ENCODE measurements at places on chromosomes 4 and X.

- no peak for DNase-seq
Observed at GRCh38 chrX:155715141-155715540, 102.4 kb upstream of the TMLHE start.

GRCh38 chrX:69264158-69264581 is 98.9 kb upstream of the PJA1 start:
- DNase-seq = no peak

- DNase-seq = no peak
Observed at GRCh38 chr4:61198686-61199085, 1.4 kb upstream of the ADGRL3 start.

DNA sequence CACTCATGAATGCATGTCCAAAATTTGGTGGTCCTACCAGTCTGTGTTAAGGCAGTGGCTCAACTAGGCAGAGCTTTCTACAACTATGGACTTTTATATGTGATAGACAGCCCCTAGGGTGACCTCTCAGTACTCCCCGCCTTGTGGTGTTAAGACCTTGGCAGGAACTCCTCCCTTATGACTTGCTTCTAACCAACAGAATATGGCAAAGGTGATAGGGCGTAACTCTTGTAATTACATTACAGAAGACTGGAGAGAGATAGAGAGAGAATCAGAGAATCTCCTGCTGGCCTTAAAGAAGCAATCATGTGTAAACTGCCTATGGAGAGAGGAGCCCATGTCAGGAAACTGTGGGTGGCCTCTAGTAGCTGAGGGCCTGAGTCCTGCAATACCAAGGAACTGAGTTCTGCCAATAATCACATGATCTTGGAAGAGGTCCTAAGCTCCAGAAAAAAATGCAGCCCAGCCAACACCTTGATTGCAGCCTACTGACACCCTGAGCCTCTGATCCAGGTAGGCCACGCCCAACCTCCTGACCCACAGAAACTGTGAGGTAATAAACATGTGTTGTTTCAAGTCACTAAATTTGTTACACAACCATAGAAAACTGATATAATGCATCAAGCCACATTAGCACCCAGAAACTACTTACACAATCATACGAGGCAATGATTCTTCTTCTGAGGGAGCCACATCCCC is 68.9 kb downstream of the INPP4B start:
- no peak for DNase-seq

DNA sequence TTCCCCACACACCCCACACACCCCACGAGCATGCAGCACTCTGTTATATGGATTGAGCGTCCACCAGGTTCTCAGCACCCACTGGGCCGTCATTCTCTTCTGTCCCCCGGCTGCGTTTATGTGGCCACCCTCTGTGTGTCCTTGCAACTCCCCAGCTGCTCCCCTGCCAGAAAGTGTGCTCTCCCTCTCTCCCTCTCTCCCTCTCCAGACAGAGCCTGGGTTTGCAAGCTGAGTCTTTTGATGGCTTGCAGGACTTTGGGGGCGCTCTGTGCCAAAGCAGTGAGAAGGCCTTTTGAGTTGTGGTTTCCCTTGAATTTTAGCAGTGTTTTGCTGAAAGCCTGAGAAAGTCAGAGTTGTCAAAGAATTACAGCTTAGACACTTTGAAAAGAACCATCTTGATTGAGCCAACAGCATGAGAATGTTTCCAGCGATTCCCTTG is 173.5 kb downstream of the DCLK2 start:
- peak; percentile 41 for DNase-seq

- DNase-seq = no peak
Observed at GRCh38 chrX:31128855-31129254, 57.0 kb upstream of the FTHL17 start.

- no peak for DNase-seq
Observed at GRCh38 chr4:62627141-62627540, 1427.0 kb downstream of the ADGRL3 start.

- peak; percentile 73 for DNase-seq
Observed at GRCh38 chr4:150150629-150151062, 72.4 kb downstream of the DCLK2 start.

DNA sequence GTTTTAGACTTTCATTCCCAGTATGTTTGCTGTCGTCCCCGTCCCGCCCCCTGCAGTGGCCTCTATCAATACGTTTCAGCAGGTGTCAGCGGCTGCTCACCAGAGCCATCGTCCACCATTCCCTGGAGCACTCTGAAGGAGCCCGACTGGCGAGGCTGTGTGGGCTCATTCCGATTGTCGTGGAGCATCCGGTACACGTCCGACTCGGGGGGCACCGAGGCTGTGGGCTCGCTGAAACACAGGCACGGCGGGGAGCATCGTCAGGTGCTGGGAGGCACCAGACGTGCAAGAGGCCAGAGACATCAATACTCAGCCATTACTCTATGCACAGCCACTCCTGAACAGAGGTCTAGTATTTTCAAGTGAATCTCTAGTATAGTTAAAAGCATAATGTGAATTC is 28.9 kb downstream of the PDLIM3 start:
- DNase-seq = no peak

DNA sequence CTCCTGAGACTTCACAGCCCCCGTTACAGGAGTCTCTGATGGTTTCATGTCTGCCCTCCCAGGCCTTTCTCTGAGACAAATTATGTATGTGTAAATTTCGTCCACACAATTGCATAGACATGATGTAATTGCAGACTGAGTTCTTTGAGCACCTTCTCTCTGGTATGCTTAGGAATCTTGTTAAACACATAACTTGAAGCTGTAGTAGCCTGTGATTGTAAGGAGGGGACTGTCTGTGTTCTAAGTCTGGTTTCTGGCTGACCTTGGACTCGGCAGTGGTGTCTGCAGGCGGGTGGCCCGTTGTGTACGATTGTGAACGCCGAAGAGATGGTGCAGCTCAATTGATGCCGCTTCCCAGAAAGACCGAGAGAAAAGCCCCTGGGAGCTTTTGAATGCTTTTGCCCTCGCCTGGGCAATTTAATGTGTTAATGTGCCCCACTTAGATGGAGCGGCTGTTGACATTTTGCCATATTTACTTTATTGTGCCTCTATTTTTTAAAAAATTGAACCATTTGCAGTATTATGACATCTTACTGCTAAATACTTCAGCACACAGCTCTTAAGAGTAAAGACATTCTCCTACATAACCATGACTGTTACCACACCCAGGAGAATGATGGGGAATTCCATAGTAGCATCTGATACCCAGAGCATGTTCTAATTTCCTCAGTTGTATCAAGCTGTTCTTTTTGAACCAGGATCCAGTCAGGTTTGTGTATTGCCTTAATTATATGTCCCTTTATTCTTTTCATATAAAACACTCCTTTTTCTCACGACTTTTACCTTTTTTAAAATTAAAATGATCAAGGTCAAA is 58.4 kb upstream of the TADA2B start:
- no peak for DNase-seq

DNA sequence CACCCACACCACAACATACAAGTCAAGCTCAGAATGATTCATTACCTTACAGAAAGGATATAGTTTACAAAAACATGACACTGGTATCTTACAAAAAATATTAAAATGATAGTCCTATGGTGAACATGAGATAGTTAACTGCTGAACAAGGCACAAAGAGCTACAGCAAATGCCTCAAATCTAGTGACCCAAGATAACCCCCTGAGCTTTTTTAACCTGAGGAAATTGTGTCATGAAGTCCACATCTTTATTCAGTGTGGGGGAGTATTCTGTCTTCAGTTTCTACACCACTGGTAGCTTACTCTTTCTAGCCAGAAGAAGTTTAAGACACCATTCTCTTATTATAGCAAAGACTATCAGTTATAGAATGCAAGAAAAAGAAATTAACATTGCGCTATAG is 218.7 kb downstream of the MAPK10 start:
- no peak for DNase-seq

DNA sequence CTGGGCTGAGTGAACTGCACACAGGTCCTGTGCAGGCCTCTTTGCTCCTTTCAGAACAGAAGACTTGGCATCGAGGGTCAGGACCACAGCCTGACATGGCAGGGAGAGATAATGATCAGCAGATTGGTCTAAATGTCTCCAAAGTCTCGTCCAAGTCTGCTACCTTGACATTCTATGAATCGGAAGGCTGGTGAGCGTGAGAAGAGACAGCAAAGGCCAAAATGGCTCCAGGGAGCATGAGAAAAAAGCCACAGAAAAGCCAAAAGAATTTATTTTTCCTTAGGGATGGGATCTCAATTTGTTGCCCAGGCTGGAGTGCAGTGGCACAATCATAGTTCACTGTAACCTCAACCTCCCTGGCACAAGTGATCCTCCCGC is 32.3 kb upstream of the IQSEC2 start:
- no peak for DNase-seq

GRCh38 chr4:26238778-26239679 is 81.8 kb upstream of the RBPJ start:
- DNase-seq = peak; percentile 92

DNA sequence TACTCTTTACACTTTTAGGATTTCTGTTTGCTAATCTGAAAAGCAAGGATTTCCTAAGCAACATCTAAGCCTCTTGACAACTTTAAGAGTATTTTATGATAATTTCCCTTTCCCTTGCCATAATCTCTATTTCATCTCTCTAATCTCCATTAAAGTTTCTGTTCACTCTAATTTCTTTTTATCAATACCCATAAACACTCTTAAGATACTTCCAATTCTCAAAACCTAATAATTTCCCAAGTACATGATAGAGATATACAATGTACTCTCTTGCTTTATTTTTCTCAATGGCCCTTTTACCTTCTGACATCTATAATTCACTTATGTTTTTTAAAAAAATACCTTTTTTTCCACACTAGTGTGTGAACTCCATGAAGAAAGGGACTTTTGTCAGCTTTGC is 26.8 kb downstream of the DAPP1 start:
- no peak for DNase-seq

GRCh38 chr4:95742179-95742578 is 97.7 kb upstream of the PDHA2 start:
- peak; percentile 85 for DNase-seq

DNA sequence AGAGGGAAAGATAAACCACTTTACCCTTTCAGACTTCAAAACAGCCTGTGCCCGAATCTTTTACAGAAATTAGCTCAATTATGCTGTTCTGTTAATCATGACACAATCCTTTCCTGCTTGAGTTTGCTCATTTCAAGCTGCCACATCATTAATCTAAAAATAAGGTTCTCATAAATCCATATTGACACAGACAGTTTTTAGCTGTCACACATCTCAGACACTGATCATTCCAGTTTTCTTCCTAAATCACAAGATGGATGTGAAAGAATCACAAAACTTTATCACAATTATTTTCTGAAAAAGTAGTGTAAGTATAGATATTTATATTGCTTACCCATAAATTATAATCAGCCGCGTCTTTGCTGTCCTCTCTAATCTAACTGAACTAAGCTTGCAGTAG is 27.9 kb upstream of the AMELX start:
- DNase-seq = no peak

- DNase-seq = no peak
Observed at GRCh38 chr4:84480082-84480481, 19.0 kb downstream of the NKX6-1 start.

DNA sequence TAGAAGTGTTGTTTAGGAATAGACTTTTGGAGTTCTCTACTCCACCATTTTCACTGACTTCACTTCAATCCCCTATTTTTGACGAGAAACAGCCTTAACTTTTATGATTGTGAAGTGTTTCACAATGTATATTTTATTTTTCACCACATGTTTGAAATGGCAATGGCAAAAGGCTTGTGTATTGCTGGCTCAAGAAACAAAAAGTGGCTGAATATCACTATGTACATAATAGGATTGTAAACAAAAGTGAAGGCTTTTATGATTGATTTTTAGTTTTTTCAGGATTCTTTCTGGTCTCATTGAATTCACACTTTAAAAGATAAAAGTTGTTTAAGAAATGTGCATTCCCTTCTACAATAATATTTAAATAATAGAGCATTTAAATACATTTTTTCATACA is 18.2 kb downstream of the MAGEB5 start:
- DNase-seq = no peak

DNA sequence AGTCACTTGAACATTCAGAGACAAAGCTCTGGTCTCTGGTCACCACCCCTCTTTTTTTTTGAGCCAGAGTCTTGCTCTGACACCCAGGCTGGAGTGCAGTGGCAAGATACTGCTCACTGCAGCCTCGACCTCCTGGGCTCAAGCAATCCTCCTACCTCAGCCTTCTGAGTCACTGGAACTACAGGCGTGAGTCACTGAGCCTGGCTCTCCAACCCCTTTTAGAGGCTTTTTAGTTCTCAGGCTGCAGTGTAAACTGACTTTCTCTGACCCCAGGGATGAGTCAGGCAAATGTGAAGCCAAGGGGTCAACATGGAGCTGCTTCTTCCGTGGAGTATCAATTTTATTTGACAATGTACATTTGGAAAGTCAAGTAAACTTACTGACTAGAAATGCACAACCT is 229.2 kb downstream of the PTTG2 start:
- DNase-seq = no peak

- DNase-seq = no peak
Observed at GRCh38 chrX:44093431-44093830, 120.2 kb upstream of the NDP start.

GRCh38 chr4:188262464-188262863 is 123.2 kb downstream of the TRIML1 start:
- no peak for DNase-seq

DNA sequence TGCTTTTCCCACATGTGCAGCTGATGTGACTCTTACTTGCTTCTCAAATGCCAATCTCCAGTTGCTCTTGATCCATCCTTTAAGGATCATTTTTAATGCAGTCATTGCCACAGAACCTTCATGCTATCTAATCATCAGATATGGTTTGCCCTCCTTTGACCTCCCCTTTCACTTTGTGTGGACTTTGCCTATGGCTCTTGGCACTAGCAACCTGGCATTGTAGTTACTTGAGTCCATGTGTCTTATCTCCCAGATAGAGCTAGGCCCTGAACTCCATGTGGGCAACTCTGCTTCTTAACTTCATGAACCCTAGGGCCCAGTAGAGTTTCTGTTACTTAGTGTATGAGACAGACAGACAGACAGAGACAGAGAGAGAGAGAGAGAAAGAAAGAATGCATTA is 41.6 kb downstream of the MTM1 start:
- no peak for DNase-seq

GRCh38 chr4:23855912-23856605 is 33.8 kb downstream of the PPARGC1A start:
- no peak for DNase-seq

- DNase-seq = no peak
Observed at GRCh38 chr4:84527391-84527790, 28.3 kb upstream of the NKX6-1 start.

Data from globus pallidus (tissue), 1 donor.